ENCODE measurements at places on chromosomes 3 and 15. TPM values are rescaled to one million over a fixed set of nuclear protein-coding genes. Genes with fewer than 3 reads are reported as not detected.
A peak's percentile ranks its signal among the peaks of the same experiment; 100 is the strongest.

- H3K27ac ChIP-seq = no peak overlapping the region
- H3K4me1 ChIP-seq = no peaks in the 10 kb centered on the region
- H3K4me3 ChIP-seq = no peak overlapping the region
- H3K27me3 ChIP-seq = no peaks in the 10 kb centered on the region
- no peaks in the 10 kb centered on the region for H3K36me3 ChIP-seq
Observed at GRCh38 chr3:41184394-41184793, 14.9 kb upstream of the CTNNB1 start.

FSIP1 gene
- total RNA-seq = 0.53 TPM

ADGRG7 gene
- total RNA-seq = not detected

- no peak overlapping the region for H3K27ac ChIP-seq
- H3K4me3 ChIP-seq = no peak overlapping the region
- DNase-seq = peak; percentile 48
- H3K4me1 ChIP-seq = no peaks in the 10 kb centered on the region
Observed at GRCh38 chr3:144663456-144664436, 692.1 kb downstream of the DIPK2A start.

GRCh38 chr15:36371509-36371908 is 207.9 kb upstream of the CDIN1 start:
- no peak overlapping the region for H3K27ac ChIP-seq
- H3K27me3 ChIP-seq = no peaks in the 10 kb centered on the region
- no peak overlapping the region for H3K4me3 ChIP-seq
- DNase-seq = no peak
- H3K36me3 ChIP-seq = no peaks in the 10 kb centered on the region

- H3K4me3 ChIP-seq = no peak overlapping the region
- no peak overlapping the region for H3K27ac ChIP-seq
- no peaks in the 10 kb centered on the region for H3K27me3 ChIP-seq
- H3K4me1 ChIP-seq = no peaks in the 10 kb centered on the region
- H3K36me3 ChIP-seq = peaks cover 44% of the 10 kb centered on the region
Observed at GRCh38 chr3:47681016-47681415, 100.7 kb downstream of the SMARCC1 start.
